ENCODE measurements at places on chromosomes 6 and 20.

GRCh38 chr20:10012464-10012863 lies 22.3 kb upstream of the ANKEF1 start:
- DNase-seq = no peak

DNA sequence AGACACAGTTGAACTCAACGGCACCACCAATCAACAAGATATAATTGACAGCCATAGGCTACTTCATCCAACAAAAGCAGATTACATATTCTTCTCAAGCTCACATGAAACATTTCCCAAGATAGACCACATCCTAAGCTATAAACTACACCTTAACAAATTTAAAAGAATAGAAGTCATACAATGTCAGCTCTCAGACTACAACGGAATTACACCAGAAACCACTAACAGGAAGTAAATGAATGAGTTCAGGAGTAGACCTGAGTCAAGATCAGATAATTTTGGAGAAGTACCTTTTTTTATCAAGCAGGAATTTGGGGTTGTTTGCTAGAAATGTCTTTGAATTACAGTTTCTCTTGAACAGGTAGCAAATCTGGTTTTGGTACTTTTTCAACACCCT lies 237.8 kb downstream of the TBX18 start:
- DNase-seq = no peak

DNA sequence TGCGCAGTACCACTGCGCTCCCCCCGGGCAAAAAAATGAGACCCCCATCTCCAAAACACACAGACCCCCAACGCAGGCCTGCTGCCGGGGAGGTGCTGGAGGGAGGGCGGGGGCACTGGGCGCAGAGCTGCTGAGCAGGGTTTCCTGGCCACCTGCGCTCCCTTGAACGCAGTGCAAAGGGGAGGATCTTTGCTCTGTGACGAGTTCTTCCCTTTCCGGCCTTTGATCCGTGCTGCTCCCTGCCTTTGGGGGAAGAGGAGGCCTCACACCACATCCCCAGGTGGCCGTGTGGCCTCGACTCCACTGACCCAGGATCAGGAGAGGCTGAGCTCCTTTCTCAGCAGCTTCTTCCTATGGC lies 8.9 kb upstream of the COL20A1 start:
- DNase-seq = no peak

DNA sequence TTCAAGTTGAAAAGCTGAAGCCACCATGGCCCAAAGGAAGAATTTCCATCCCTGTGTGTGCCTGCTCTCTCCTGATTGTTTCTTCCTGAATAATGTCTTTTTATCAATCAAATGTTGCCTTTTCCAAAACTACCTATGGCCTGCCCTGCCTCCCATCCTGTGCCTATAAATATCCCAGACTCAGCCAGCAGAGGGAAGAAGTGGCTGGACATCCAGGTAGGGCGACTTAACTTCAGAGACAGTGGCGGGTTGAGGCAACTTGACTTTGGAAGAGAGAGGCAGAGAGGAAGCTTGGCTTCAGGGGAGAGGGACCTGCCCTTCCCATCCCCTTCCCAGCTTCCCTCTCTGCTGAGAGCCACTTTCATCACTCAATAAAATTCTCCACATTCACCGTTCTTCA lies 133.0 kb downstream of the LCA5 start:
- no peak for DNase-seq

DNA sequence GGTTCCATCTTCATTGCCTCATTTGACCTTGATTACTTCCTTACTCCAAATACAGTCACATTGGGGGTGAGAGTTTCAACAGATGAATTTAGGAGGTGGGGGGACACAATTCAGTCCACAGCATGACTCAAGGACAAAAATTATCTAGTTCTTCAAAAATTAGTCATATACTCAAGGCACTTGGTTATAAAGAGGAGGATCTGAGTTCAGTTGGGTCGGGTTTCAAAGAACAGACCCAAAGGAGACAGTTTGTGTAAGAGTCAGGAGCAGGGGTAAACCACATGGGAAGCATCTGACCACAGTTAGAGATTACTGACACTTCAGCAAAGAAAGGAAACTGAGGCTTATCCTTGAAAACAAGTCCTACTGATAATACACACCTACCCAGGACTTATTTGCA lies 138.0 kb downstream of the TBC1D7 start:
- no peak for DNase-seq

DNA sequence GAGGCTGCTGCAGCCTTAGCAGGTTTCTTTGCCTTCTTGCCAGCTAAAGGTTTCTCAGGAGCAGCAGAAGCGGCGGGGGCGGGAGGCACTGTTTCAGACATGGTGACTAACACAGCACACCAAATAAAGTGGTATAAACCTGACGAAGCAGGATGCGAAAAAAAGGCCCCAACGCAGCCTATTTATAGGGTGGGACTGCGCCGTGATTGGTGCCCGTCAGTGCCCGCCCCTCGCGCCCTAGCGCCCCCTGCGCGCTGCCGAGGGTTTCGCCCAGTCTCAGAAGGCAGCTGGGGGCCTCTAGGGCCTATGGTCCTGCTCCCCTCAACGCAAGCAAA lies 55.0 kb downstream of the TRIM38 start:
- no peak for DNase-seq

DNA sequence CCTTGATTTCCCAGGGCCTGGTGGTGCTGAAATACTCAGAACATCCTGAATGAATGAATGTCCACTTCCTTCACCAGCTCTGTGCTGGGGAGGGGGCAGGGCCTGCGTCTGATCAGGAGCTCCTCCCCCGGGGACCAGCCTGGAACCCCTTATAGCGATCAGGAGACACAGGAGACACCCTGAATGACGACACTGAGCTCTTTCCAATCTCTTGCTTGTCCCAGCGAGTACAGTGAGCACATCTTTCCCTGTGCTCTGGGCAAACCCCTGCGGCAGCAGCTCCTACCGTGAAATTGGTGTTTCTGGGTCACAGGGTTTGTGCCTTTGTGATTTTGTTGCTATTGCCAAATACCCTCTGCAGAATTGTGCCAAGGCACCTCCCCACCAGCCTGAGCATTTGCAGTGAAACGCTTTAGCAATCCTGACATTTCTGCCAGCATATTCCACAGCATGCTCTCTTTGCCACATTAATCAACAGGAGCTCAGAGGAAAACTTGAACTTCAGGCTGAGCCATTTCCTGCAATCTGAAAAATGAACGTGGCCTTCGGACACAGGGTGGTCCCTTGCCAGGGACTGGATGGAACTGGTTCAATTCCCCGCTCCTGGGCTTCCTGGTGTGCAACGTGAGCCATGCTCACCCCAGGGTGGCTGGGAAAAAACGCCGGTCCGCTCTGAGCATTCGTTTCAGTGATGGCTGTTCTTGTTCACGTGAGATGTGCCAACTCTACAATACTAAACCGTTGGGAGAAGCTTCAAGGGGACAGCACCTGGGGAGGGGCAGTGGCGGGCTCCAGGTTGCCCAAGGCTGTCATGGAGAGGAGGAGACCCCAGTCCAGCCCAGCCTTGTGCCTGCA lies 23.1 kb upstream of the MRGBP start:
- DNase-seq = no peak

DNA sequence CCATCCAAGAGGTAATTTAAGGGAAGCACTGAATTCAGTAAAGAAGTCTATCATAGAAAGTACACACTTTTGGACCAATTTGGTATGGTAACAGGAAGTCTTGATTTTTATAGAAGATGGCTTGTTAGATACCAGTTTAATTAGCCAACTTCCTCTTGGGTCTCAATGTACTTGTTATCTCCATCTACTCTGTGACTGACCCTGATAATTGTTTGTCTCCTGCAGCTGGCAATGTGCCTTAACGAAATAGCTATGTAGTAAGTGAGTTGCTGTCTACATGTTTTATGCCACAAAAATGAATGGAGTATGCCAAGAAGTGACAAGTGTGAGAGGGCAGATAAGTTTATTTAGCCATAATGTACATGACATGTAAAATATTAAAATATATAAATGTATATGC lies 410.5 kb upstream of the MAN1A1 start:
- no peak for DNase-seq

- DNase-seq = no peak
Measured at GRCh38 chr20:51533291-51534172, 9.0 kb downstream of the NFATC2 start.

DNA sequence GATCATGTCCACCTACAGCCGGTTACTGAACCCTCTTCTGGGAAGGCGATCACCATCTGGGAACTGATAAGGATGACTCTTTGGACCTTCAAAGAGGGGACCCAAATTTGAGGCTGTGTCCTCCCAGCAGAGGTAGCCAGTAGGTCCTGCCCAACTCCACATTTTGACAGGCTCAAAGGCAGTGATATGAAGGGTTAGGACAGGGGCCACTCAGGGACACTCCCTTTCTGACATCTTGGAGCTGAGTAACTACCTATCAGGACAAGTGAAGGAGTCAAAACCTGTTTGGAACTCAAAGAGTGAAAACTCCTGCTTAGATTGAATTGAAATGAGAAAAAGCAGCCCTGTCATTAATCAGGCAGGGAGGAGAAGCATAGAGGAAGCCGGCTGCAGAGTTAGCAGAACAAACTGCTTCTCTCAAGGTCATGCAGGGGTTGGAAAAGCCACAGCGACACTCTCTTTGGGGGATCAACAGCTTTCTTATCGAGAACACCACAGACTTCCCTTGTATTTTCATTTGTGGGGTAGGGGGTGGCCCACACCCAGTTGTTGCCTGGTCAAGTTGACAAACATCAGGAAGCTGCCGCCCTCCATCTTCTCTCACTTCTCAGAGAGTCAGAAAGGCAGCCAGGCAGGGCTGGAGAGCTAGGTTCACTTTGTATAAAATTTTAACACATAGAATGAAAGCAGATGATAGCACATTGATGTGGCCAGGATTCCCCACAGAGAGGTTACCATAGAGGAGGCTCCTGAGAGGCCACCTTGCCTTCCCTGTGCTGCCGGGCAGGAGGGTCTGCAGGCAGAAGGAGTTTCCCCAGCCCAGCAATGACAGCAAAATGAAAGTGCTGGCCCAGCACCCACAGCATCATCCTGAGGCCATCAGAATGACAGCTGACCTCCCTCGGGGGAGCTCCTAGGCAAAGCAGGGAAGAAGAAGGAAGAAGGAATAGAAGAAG lies 47.6 kb downstream of the AGPAT4 start:
- DNase-seq = no peak

GRCh38 chr20:46992640-46993035 lies 98.0 kb downstream of the EYA2 start:
- no peak for DNase-seq

GRCh38 chr6:169326067-169326799 lies 72.6 kb upstream of the THBS2 start:
- no peak for DNase-seq

DNA sequence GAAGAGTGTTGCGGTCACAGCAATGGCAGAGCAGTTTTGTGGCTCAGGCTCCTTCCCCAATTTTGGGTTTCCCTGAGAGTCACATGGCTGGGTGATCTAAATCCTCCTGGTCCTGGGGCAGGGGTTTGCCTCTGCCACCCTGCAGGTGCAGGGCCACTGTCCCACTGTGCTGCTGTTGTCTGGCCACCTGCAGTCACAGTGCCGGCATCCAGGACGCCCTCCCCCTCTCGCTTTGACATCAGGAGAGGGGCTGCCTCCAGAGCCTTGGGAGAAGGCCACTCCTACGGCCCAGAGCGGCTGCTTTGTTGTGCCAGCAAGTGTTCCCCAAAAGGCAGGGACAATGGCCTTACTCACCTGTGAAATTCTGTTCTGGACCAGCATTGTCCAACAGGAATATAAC lies 449.0 kb downstream of the QKI start:
- no peak for DNase-seq

- no peak for DNase-seq
Measured at GRCh38 chr6:53446151-53446550, 97.4 kb upstream of the ELOVL5 start.

DNA sequence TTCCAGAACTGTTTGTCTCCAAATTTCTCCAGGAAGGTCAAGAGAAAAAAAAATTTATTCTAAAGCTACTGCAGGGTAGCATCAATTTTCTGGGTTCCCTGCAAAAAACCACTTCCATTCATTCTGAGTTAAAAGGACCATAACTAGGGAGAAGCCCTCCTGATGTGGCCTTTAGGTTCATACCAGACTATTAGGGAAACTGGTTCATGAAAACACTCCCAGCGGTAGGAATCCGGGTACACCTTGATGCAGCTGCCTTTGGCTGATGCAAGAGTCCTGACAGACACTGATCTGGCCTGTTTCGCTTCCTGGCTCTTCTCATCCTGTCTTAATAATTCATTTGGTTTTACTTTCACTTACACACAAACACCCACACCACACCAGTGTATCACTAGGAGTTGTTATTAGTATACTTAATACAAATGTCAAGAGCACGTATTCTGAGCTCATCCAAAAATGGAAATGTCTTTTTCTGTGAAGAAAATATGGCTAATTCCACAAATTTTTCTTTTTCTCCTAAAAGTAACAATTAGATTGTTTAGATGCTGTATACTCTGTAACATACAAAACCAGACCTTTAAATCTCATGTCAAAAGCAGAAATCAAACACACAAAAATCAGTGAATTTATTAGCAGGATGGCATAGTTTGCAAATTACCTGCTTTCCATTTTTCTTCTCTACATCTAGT lies 38.4 kb upstream of the ARHGAP18 start:
- DNase-seq = peak; percentile 55

DNA sequence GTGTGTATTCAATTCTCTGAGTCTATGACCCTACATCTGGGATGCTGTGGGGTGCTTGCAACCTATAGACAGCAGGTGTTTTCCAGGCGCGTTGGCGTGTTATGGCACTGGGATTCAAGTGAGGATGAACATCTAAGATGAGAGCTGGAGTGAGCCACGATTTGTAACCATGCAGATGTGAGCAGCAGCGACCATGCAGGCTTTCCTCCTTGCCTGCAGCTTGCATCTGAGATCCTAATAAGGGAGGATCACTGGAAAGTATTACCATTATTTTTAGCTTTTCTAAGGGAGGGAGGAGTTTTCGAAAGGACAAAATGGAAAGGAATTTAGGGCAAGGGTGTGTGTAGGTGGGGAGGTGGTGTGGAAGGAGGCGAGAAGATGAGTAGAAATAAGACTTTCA lies 216.7 kb downstream of the ATXN1 start:
- DNase-seq = no peak

DNA sequence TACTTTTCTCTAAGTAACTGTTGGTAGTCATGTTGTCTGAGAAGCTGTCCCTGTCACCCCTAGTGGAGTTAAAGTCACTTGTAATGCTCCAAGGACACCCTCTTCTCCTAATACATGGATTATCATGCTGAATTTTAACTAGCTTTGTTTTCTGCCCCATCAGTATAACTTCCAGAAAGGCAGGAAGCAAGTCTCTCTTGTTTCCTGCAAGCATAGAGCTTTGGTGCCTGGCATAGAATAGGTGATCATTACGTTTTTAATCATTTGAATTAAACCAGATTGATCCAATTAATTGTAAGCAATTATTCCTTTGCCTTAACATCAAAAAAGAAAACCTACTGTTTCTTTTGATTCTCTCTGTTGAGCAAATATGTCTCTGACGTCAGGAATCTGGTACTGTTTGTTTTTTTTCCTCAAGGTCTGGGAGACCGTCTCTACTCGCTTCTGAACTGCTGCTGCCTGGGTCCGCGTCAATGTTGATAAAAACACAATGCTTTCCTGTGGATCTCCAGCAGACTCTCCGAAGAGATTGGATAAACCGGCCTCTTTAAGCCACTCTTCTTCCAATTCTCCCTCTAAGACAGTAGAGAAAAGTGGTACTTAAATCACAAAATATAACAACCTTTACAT lies 71.8 kb downstream of the ARHGAP18 start:
- DNase-seq = peak; percentile 30

GRCh38 chr6:100809346-100809745 lies 71.8 kb downstream of the ASCC3 start:
- DNase-seq = no peak

Data from DMS153 (cell line).